Midbrain (tissue), 1 donor: ENCODE measurements at places on chromosomes 7 and 10.

DNA sequence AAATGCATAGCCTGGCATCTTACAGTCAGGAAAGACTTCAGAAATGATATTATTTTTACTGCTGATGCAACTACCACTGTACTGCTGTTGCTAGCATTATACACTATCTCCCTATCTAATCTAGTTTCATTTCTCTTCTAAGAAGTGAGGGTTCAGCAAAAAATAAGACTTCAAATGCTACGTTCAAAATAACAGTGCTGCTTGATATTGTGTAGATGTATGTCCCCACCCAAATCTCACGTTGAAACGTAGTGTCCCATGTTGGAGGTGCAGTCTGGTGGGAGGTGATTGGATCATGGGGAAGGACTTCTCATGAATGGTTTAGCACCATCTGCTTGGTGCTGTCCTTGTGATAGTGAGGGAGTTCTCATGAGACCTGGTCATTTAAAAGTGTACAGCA is 129.4 kb downstream of the ANK3 start:
- DNase-seq, result no peak

- DNase-seq, result no peak
These were observed 529.4 kb upstream of the POT1 start for GRCh38 chr7:125459038-125459437.

DNA sequence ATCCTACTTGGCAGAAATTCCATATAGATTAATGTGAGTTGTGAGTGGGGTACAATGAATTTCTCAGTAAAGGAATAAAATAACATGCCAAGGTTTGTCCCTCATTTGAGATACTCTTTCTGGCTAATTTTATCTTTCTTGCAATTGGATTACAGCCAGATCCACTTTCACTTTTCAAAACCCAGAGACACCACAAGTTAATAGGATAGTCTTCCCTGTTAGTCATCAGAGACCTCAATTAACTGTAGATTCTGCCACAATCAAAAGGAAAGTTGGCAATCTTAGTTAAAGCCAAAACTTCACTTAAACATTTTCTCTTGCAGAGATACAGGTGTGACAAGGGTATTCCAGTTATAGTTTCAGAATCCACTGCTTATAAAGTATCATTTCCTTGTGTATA is 91.4 kb upstream of the PHYHIPL start:
- no peak for DNase-seq

GRCh38 chr7:100510437-100511239 is 26.9 kb downstream of the NYAP1 start:
- DNase-seq, result no peak

GRCh38 chr10:11301571-11302111 is 284.0 kb downstream of the CELF2 start:
- no peak for DNase-seq

- DNase-seq, result no peak
These were observed 17.2 kb downstream of the EBF3 start for GRCh38 chr10:129946859-129947258.

GRCh38 chr7:141359262-141359661 is 191.9 kb upstream of the AGK start:
- no peak for DNase-seq

- no peak for DNase-seq
These were observed 25.4 kb downstream of the TLL2 start for GRCh38 chr10:96488161-96488935.

DNA sequence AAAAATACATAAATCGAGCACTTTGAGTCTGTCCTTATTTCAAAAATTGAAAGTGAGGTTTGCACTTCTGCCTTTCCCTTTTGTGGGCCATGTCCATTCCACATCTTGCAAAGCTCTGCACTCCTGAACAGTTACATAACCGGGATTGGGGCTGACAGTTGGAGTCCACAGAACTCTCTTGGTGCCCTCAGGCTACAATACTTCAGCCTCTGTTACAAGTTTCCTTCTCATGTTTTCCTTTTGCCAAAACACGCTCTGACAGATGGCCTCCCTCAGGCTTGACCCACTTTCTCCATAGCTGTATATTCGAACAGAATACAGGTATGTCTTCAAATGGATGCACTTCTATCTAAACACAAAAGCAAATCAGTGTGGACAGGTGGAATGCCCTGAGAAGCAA is 335.9 kb downstream of the WDR37 start:
- peak; percentile 13 for DNase-seq

DNA sequence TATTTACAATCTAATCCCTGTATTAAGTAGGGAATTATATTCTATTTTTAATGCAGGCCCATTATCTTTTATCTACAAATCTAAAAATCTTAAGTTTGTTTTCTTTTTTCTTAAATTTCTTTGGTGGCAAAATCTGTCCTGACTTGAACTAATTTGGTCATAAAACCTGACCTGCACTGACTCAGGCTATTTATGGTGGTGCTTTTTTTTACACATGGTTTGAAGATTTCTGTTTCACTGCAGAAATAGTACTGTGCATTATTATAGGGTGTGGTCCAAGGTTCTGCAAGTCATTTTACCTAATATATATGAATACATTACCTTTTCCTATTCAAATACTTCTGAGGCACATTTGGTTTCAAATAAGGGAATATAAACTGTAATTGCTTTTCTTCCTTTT is 137.0 kb downstream of the CD36 start:
- DNase-seq, result no peak

GRCh38 chr7:51186531-51186930 is 130.1 kb downstream of the COBL start:
- no peak for DNase-seq

DNA sequence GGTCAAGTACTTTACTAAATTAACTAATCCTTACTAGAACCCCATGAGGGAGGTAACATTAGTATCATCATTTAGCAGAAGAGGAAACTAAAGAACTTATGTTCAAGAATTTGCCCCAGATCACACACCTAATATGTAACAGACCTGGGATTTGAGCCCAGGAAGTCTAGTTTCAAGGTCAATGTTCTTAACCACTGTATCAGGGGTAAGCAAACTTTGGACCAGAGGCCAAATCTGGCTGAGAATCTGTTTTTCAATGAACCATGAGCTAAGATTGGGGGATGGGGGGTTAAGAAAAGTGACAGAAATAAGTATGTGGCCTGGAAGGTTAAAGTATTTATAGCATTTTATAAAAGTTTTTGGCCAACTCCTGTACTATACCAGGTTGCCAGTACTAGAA is 95.1 kb downstream of the ZNF248 start:
- DNase-seq, result no peak

DNA sequence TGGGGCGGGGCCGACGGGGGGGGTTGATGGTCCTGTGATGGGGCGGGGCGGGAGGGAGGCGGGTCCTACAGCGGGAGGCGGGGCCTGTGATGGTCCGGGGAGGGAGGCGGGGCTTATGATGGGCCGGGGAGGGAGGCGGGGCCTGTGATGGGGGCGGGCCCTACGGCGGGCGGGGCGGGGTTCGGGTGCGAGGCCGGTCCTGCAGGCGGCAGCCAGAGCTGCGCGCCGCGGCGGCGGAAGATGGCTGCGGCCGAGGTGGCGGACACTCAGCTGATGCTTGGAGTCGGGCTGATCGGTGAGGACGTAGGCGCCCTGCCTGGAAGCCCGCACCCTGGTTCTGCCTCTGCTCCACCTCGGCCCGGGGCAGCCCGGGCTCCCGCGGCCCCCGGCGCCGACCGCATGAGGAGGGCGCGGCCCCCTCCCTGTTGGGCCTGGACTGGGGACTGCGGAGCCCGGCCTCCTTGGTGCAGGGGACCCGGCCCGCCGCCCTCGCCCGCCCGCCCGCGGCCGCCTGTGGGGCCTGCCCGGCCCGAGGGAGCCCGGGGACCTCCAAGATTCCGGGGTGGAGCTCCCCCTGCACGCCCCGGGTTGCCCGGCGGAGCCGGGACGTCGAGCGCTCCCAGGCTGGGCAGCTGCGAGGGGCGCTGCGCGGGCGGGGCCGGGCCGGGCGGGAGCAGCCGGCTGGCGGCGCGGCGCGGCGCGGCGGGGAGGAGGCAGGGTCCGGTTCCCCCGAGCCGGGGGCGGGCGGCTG is at the start of gene DENND10:
Gene DENND10, plus strand, starts transcription at position 211 of the 751 bp plus-strand sequence. Its CDS starts 30 bp downstream, at position 241.
- peak; percentile 86 for DNase-seq

- DNase-seq, result no peak
These were observed 187.8 kb downstream of the PLPP4 start for GRCh38 chr10:120644556-120645410.

DNA sequence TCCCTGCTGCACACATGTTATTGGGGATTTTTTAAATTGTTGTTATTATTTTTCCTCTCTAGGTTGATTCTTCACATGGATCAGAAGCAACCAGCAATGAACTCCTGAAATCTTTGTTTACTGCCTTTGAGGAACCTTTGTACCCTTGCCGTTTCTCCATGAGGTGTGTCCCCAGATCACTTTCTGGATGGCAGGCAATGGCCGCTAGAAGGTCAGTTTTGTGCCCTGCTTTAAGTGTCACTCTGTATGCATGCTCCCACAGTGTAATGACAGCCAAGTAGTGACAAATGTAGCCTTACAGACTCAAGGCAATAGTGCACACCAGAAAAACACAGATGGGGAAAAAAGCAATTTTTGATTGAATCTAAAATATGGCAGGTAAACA is 47.7 kb upstream of the NRP1 start:
- DNase-seq, result no peak

- no peak for DNase-seq
These were observed 26.6 kb upstream of the SNX10 start for GRCh38 chr7:26265065-26265464.

- DNase-seq, result no peak
These were observed 65.3 kb upstream of the JCAD start for GRCh38 chr10:30124704-30125103.

GRCh38 chr7:21884496-21884895 is 61.2 kb downstream of the CDCA7L start:
- no peak for DNase-seq

DNA sequence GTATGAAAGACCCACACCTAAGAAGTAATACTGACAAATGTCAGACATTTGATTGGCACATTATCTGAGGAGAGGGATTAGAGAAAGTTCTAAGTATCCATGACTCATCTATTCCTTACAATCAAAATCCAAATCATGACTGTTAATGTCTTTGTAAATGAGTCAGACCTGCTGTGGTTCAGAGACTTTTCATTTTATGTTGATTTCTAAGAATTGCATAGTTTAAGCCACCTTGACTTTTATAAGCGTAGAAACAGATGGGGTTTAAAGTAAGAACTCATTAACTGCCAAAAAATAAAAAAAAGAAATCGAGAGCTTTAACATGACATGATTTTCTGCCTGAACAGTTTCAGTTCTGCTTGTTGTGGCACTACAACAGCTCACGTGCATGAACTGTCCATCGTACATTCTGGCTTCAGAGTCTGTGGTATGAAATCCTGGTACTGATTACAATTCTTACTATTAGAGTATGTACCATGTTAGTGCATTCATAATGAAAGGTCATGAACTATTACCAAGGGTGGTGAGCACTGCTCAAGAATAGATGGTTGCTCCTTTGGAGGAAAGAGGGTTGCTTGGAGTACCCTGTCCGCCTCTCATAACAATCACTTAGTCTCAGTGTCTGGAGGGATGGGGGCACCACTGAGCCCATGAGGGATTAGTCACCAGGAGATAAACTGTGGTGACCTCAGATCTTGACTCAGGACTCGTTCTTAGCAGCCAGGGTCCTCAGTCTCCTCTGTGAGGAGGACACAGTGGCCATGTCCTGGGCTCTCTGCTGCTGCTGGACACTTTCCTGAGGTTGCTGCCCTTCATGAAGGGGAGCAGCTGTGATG is 42.2 kb downstream of the ACSM6 start:
- DNase-seq, result no peak

- no peak for DNase-seq
These were observed 19.5 kb downstream of the RAMP3 start for GRCh38 chr7:45176886-45177731.

- DNase-seq, result no peak
These were observed 90.2 kb upstream of the GTF2I start for GRCh38 chr7:74567318-74567668.

DNA sequence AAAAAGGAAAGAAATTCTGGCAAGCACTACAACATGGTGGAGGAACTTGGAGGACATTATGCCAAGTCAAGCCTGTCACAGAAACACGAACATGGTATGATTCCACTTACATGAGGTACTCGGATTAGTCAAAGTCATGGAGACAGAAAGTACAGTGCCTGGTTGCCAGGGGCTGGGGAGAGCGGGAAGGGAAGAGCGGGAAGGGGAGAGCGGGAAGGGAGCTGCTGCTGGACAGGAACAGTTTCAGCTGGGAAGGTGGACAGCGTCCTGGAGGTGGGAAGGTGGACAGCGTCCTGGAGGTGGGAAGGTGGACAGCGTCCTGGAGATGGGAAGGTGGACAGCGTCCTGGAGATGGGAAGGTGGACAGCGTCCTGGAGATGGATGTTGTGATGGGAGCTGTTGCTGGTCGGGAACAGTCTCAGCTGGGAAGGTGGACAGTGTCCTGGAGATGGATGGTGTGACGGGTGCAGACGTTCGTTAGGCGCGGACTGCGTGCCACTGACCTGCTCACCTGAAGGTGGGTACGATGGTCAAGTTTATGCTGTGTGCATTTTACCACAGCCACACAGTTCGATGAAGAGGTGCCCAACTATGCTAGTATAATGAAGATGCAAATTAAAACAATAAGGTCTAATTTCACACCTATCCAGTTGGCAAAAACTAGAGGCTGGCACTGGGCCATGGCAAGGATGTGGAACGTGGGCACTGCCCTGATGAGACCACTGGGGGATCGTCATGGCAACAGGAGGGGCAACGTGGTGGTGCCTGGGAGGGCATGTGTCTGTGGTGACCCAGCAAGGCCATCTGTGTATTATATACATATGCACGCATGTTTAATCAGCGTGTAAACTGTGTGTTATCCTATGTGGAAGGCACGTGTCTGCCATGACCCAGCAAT is 103.8 kb downstream of the NKX6-2 start:
- DNase-seq, result no peak

DNA sequence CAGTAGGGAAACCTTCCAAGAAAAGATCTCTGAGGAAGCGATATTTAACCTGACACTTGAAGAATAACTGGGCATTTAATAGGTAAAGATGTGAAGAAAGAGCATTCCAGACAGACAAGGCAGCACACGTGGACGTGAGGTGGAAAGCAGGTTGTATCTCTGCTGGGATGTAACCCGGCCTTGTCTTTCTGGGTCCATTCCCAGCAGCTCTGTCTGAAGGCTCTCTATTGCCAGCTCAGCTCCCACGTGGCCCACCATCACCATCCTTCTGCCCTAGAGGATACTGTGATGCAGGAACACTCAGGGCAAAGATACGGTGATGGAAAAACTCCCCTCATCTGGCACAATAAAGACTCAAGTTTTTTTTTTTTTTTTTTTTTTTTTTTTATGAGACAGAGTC is 137.7 kb downstream of the RSU1 start:
- no peak for DNase-seq

DNA sequence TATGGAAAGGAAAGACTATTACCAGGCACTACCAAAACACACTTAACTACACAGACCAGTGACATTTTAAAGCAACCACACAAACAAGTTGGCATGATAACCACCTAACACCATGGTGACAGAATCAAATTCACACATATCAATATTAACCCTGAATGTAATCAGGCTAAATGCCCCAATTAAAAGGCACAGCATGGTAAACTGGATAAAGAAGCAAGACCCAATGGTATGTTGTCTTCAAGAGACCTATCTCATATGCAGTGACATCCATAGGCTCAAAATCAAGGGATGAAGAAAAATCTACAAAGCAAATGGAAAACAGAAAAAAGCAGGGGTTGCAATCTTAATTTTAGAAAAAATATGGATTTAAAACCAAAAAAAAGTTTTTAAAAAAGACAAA is 86.0 kb downstream of the SAMD9 start:
- no peak for DNase-seq
